ENCODE measurements at places on chromosomes 6 and 20.

GRCh38 chr6:27002447-27002846 lies 245.1 kb upstream of the PRSS16 start:
- DNase-seq: no peak

- DNase-seq: no peak
Observed at GRCh38 chr6:54192993-54193392, 81.8 kb downstream of the MLIP start.

- DNase-seq: no peak
Observed at GRCh38 chr6:36621371-36621855, 27.3 kb downstream of the SRSF3 start.

DNA sequence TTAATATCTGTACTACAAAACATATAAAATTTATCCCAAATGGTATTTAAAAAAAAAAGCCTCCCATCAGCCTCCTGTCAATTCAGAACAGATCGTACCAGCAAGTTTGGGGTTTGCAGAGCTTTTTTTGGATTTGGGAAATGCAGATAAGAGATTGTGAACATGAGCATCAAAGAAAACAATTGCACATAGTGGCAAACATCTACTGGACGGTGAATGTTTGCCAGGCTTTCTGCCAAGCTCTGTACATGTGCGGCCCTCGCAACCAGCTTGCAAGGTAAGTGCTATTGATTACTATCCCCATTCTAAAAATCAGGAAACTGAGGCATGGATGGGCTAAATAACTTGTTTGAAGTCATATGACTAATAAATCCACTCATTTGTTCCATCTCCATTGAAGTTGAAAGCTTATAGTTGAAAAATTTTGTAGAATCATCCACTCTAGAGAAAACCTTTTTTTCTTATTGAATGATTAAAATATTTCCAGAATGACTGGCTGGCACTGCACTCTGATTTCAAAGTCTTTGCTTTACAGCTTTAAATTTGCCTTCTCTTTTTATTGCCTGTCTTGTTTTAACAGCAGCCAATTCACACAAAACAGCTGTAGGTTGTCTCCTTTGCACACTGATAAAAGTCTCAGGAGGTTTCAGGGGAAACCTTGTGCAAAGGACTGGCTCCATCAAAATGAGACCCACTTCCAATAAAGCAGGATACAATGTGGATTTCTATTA lies 37.4 kb upstream of the SIRT5 start:
- no peak for DNase-seq
